LHCN-M2 (cell line): ENCODE measurements at places on chromosomes 4 and X.
A peak's percentile ranks its signal among the peaks of the same experiment; 100 is the strongest.

- no peak for DNase-seq
These were observed 108.4 kb upstream of the NKX1-1 start for GRCh38 chr4:1514612-1515011.

DNA sequence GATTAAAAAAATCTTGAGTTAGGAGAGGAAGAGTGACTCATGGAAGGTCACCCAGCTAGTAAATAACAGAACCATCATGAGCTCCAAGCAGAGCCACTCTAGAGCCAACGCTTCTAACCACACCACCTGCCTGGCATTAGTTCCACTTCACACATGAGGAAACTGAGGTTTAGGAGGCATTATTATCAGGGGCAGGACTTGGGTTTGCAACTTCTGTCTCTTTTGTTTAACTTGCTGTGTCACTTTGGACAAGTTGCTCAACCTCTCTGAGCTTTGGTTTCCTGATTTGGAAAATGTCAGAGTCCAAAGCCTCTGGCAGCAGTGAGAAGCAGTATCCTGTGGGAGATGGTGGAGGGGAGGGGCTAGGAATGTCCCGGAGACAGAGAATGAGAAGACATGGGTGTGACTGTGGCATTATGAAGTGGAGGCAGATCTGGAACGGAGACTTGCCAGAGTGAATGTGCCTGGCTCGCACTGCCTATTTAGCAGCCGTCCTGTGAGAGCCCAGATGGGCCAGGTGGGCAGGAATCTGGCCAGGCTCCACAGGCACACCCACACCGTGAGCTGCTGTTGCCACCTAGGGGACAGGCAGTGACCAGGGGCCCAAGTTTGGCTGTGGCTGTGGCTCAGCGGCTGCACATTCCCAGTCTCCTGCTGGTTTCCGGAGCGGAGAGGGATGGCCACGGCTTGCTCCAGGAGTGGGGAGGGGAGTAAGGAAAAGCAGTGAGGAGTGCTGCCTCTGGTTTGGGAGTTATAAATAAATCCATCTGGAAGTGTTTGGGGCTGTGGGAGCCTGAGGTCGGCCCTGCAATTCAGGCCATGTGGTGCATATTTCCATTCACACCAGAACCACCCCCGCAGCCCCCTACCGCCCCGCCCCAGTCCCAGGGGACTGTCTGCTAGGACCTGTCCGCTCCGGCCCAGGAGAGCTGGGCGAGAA, 93.4 kb downstream of the NHSL2 start:
- peak; percentile 15 for DNase-seq

DNA sequence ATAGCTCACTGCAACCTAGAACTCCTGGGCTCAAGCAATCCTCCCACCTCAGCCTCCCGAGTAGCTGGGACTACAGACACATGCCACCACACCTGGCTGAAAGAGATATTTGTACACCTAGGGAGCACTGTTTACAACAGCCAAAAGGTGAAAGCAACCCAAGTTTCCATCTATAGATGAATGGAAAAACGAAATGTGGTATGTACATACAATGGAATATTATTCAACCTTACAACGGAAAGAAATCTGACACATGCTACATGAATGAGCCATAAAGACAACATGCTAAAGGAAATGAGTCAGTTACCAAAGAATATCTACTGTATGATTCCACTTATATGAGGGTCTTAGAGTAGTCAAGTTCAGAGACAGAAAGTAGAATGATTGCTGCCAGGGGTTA, 52.2 kb downstream of the ABCG2 start:
- peak; percentile 9 for DNase-seq

GRCh38 chr4:65021149-65021548, 611.9 kb upstream of the TECRL start:
- DNase-seq = no peak

DNA sequence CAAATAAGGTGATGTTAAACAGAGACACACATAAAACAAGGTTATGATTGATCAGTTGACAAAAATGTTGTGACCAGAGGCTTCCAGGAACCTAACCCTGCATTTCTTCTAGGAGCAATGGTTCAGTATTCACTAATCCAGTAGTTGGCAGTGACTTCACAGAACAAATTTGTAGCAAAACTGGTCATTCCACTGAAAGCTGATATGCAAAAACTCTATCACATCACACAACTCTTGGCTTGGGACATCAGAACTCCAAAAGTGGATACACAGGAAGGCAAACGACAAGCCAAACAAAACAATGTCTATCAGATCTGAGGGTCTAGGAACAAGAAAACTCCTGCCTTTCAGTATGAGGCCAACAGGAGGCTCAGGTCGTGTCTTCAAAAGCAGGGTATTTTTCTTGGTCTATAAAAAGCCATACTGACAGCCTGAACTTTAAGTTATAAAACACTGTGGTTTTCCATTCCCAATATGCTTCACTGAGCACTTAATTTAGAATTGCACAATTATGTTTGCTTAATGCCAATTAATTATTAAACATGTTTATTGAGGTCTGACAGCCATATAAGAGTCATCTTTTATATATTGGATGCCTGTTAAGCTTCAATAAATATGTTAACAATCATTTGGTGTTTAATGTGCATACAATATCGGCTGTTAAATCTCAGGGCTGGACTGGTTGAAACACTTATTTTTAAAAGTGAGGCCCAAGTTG, 45.6 kb downstream of the SOD3 start:
- DNase-seq = no peak

- DNase-seq = peak; percentile 62
These were observed 15.4 kb upstream of the FHDC1 start for GRCh38 chr4:152920768-152921167.

- DNase-seq = no peak
These were observed 913.3 kb downstream of the PDHA2 start for GRCh38 chr4:96753216-96753615.

DNA sequence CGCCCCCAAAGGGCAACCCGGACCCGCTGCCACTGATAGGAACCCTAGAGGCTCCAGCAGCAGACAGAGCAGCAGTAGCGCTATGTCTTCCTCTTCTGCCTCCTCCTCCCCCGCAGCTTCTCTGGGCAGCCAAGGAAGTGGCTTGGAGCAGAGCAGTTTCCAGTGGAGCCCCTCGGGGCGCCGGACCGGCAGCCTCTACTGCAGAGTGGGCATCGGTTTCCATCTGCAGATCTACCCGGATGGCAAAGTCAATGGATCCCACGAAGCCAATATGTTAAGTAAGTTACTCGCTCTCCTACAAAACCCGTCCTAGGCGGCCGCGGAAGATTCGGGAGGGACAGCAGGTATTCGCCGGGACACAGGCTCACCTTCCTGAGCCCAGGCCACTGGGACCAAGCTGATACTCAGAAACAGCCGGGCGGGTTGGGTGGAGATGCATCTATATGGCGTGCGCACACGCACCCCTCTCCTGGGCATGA, 477 bp downstream of the FGF5 start:
- DNase-seq = peak; percentile 69

DNA sequence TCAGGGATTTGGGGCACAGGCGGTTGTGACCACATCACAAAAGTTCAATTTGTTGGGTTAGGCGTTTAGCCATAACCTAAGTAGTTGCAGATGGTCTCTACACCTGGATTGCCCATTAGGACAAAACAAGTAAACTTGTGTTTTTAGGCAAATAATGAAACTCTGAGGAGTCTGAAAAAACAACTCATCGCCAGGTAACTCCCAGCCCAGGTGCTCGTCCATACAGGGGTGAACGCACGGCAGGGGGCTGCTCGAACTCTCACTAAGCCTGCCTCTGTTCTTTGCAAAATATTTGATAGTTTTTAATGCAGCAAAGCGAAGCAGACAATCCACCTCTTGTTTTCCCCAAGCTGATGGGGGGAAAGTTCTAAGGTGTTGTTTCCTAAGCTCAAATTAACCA, 559 bp upstream of the RHOH start:
- DNase-seq = no peak

GRCh38 chrX:3345281-3346191, 916 bp downstream of the MXRA5 start:
- peak; percentile 8 for DNase-seq

- peak; percentile 85 for DNase-seq
These were observed 2.1 kb upstream of the MTNR1A start for GRCh38 chr4:186557486-186557885.

DNA sequence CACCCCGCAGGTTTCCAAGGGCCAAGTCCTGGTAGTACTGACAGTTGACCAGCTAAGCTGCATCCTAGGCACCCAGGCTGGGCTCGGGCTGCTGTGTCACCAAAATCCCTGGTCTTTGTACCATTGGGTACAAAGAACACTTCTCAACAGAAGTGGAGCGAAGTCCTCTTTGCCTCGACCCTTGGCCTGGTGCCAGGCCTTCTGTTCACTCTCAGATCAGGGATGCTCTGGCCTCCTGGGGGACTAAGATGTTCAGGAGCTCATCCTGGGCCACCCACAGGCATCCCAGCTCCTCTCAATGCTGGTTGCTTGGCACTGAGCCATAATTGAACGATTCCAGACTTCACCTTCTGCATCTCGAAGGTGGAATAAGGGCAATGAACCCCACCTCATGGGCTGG, 13.8 kb upstream of the SLC2A9 start:
- no peak for DNase-seq

DNA sequence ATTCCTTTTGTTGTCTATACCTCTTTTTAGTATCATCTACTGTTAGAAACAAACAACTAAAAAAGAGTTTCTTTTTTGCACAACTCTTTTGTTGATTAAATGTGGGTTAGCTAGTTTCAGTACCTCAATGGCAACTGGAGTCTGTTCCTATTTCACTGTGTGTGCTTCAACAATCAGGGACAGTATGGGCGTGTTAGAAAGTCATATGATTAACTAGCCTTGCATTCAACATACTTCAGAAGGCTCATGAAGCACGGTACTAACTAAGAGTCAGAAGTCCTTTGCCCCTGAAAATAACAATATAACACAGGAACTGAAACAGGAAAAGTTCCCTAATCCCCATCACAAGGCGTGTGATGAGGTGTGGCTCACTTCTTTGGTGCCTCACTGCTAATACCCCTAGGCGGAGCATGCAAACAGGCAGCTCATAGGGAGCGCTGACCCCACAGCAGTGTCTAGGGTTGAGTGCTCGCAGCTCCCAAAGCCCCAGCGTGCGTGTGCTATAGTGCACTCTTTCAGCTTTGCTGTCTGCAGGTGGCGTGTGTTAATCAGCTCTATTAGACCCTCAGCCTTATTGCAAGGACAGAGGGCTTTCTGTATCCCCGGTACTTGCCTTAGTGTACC, 203.1 kb upstream of the NDST3 start:
- no peak for DNase-seq

DNA sequence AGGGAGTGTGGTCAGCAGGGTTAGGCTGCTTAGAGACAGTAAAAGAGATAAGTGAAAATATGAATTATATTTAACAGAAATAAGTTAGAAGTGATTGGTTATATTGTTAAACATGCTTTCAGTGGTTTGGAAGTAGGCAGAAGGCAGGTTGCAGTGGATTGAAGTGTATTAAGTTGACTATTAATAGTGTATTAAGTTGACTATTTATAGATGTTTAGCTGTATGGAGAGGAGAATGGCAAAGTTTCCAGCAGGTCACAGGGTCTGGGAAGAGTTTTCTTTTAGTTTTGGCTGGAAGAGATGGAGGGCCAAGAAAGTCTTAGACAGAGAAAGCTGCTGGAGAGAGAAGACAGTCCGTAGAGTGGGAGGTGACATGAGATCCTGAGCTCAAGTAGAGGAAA, 7.9 kb downstream of the SMIM20 start:
- DNase-seq = no peak

DNA sequence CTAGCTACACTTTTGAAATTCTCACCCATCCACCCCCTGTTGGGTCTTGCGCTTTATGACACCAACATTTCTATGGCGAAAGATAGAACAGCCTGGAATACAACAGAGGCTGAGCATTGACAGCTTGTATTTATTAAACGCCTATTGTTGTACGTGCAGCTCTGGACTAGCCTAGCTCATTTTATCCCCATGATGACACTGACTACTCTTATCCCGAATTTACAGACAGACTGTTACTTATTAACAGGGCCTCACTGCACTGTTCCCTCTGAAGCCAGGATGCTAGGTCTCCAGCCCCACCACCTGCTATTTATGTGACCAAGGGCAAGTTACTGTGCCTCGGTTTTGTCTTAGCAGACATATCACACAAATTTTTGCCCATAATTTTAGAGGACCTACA, 1.0 kb upstream of the RFC1 start:
- no peak for DNase-seq

DNA sequence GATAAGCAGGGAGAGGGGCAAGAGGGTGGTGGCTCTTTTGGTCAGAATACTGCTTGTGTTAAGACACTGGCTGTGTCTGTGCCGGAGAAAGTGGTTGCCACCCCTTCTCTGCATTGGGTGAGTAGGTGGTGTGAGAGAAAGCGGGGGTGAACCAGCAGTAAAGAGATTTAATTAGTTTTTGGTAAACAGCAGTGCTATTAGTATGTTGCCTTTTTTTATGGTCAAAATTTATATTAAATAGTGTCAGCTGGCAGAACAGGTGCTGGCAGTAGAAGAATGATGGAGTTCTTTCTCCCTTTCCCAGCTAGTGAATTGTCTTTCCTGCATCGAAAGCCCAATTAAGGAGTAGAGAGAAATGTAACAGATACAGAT, 181.6 kb downstream of the LARP7 start:
- DNase-seq = peak; percentile 13

- DNase-seq = peak; percentile 19
These were observed 37.1 kb downstream of the MAB21L2 start for GRCh38 chr4:150619042-150619441.

DNA sequence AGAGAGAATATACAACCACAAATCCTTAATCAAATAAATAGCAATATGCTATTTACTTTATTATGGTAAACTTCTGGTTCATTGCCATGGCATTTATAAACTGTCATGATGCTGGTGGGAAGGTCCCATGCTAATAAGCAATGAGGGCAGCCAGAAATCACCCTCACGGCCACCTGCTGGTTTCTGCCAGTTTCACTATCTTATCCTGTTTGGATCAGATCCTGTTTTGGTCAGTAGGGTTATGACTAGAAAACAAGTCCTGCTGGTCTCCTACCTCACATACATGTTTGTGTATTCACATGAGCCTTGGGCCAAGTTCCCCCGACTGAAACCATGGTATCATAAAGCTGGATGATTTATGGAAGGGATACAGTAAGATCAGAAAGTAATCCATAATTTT, 28.1 kb downstream of the XAGE5 start:
- DNase-seq = no peak

DNA sequence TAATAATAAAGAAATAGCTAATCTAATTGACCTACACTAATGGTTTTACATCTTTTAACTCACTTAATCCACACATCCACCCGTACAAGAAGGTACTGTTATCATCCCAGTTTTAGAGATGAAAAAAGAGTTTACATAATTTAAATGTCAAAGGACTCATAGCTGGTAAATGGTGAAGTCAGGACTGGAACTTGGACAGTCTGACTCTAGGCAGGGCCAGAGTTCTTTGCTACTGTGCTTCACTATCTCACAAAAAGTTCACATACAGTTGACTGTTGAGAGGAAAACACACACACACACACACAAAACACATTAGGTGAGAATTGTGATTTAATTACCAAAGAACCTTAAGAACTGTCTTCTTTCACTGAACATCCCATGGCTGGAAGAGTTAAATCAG, 71.2 kb upstream of the PRSS48 start:
- DNase-seq = no peak

DNA sequence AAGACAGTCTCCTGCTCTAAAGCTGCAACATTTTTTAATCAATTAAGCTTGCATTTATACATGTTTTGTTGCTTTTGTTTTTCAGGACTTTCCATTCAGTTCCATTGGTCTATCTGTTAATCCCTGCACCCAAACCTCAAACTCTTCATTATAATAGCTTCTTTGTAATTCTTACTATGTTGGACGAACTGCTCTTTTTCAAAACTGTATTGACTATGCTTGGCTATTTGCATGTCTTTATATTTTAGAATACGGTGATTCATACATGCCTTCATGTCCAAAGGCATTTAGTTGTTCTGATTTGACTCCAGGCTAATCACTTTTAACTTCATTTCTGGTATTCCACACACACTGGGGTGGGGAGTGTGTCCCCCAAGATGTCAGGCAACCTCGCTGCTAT, 14.1 kb downstream of the MAGEC1 start:
- DNase-seq = no peak
